ENCODE measurements at places on chromosomes 4 and X.

- DNase-seq: peak; percentile 48
Observed at GRCh38 chr4:114364857-114365256, 233.8 kb upstream of the UGT8 start.

- no peak for DNase-seq
Observed at GRCh38 chrX:154525606-154526490, 9.8 kb upstream of the FAM3A start.

- DNase-seq: no peak
Observed at GRCh38 chrX:77422891-77423648, 24.1 kb upstream of the FGF16 start.

DNA sequence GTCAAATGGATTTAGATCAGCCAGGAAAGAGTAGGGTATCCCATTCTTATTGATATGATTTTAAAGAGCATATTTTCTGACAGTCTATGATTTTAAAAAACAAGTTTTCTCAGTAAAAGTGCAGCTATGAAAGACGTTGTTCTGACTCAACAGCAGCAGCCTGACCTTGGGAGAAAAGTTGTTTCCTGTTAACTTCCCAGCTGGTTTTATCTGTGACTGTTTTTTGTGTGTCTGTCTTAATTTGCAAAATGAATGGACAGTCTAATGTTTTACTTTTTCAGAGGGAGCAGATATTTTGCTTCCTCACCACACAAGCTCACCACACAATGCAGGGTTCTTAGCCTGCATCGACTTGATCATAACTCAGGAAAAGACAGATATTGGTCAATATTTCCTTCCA is 764 bp upstream of the MTHFD2L start:
- peak; percentile 14 for DNase-seq

GRCh38 chr4:73723023-73723422 is 17.3 kb upstream of the CXCL8 start:
- no peak for DNase-seq

- no peak for DNase-seq
Observed at GRCh38 chrX:70922774-70923473, 8.0 kb downstream of the SLC7A3 start.

- no peak for DNase-seq
Observed at GRCh38 chrX:149521438-149521837, 16.3 kb upstream of the IDS start.

DNA sequence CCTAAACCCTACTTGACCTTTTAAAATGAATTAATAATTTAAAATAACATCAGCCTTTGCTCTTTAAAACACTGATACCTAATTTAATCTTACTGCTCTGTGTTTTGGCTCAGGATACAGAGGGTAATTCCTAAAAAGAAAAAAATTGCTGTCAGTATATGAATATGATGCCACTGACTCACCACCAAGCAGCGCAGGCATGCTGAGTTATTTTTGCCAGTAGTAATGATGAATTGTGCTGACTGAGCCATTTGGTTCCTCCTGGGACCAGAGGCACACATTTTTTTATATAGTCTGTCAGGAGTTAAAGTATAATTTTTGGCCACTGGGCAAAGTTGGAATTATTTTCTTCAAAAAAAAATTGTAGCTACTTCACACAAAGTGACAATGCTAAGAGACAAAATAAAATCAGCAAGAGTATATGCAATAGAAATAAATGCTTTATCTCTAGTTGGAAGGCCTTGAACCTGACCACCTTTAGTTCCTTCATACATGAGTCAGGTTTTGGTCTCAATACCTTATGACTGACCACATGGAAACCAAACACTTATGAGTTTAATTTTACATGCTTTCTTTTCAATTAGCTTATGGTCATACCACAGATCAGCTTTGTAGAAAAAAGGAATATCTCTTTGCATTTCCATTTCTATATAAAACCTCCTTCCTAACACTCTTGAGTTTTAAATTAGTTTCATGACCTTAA is 115.1 kb downstream of the PPP3CA start:
- peak; percentile 6 for DNase-seq

DNA sequence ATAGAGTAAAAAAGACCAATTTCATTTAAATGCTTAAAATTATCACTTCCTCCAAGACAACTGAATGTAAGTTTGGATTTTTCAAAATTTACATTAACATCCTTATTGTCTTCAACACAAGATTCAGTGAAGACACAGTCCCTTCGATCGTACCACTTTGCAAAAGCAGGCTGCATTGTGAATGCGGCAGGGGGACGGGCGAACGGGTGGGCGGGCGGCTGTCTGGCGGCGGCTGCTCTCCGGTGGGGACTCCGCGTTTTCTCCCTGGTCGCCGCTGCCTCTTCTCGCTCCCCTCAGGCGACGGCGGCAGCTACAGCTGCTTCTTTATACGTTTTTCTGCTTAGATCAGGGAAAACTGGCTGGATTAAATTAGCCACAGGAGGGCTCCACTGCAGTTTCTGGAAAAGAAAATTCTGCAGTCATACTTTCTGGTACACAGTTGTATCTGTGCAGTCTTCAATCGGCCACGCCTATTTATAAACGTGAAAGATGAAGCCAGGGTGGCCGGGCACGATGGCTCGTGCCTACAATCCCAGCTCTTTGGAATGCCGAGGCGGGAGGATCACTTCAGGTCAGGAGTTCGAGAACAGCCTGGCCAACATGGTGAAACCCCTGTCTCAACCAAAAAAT is 33.9 kb upstream of the HPF1 start:
- peak; percentile 46 for DNase-seq

- no peak for DNase-seq
Observed at GRCh38 chr4:88110826-88111225, 47.6 kb downstream of the ABCG2 start.

- no peak for DNase-seq
Observed at GRCh38 chrX:78075787-78076389, 28.2 kb upstream of the PGK1 start.

DNA sequence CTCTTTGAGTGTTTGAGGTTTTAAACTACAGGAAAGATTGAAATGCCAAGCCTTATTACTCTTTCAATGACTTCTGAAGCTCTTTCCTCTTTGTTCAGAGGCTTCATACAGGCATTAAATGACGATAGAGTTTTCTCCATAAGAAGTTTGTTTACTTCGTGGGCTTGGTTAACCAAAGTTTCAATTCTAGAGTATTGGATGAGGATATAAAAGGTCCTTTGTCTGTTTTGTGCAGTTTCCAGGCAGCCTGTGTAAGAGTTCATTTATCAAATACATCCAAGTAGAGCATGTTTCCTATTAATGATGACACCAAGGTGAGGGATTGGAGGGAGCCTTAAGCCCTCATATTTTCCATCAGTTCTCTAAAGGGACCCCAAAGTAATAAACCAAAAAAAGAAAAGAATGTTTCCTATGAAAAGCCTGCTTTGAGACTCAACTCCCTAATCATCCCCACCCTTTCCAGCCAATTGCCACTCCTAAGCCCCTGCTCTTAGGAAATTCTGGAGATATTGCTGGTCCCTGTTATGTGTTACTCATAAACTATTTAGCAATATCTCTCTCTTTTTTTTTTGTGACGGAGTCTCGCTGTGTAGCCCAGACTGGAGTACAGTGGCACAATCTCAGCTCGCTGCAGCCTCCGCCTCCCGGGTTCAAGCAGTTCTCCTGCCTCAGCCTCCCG is 106.2 kb upstream of the IL13RA1 start:
- no peak for DNase-seq

DNA sequence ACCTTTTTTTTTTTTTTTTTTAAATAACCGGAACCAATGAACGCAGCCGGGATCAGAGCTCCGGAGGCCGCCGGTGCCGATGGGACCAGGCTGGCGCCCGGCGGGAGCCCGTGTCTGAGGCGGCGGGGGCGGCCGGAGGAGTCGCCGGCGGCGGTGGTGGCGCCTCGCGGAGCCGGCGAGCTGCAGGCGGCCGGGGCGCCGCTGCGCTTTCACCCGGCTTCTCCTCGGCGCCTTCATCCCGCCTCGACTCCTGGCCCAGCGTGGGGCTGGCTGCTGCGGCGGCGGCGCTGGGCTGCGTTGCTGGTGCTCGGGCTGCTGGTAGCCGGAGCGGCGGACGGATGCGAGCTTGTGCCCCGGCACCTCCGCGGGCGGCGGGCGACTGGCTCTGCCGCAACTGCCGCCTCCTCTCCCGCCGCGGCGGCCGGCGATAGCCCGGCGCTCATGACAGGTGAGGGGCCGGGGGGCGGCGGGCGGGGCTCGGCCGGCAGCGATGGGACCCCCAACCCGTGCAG is 337 bp downstream of the STIM2 start:
- DNase-seq: peak; percentile 36

DNA sequence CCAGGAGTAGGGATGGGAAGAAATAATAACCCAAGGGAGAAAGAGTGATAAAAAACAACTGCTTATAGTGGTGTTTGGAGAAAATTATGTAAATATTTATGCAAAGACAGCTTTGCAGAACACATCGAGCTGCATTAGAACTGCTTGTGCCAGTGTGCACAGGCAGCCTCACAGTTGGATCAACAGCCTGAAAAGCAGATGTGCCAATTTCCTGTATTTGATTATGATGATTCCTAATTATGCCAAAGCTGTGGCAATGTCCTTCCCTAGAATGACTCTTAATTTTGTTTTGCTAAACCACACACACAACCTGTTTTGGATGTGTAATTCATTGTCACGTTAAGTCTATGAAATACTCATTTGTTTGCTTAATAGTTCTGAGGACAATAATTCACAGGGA is 30.6 kb upstream of the ANTXR2 start:
- DNase-seq: no peak

DNA sequence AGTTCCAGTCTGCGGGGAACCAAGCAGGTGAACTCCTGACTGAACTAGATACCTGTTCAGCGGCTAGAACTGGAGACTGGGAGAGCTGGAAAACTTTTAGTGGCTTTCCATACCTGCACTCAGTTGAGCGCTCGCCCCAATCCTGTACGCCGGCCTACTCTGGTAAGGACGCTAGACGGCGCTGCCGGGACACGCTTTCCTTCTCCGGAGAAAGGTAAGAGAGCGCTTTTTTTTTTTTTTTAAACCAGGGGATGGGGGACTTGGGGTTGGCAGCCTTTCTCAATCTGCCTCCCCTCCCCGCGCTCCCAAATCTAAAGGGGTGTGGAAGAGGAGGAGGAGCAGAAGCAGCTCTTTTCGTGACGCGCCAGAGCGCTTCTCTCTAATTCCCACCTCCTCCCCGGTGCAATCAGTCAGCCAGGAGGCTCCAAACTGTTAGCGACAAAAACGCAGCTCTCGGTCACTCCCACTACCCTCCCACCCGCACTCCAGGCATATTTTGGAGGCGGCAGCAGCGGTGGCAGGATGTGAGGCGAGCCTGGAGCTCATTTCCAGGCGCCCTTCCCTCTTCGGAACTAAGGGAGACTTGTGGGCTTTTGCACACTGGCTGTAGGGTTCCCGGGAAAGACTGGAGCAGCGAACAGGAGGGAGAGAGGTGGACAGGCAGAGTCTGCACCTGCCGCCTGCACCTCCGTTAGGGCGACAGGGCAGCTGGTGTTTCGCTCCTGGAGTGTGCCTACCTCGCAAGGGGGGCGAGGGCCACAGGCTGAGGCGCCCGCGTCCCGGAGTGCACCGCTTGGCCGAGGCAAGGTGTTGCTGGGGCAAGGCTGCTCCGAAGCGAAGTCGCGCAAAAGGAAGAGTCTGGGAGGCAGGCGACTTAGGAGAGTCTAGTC is at the start of gene IL1RAPL2:
IL1RAPL2 (plus strand) TSS at position 409 of the 890 bp plus-strand sequence.
- no peak for DNase-seq

- no peak for DNase-seq
Observed at GRCh38 chr4:113776679-113777078, 15.1 kb upstream of the CAMK2D start.

DNA sequence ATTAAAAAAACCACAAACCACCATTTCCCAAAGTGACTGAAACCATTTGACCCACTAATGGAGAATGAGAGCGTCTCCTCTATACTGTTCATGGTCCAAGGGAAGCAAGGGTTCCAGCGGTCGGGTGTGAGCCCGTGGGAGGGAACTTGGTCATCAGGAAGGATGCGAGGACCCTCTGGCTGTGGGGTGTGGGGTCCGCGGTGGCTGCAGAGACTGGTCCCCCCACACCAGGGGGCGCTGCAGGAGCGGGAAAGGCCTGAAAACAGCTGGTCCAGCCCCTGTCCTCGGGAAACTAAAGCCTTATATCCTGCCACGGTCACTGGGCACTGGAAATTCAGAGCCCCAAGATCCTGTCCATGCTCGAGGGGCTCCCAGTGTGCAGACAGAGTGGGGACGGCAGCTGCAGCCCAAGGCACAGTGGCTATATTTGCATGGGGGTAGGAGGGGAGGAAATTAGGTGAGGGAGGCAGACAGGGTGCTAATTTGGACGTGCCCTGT is 4.3 kb downstream of the BLOC1S4 start:
- DNase-seq: peak; percentile 95

GRCh38 chr4:28558895-28559294 is 1698.3 kb downstream of the STIM2 start:
- no peak for DNase-seq

- no peak for DNase-seq
Observed at GRCh38 chr4:5592272-5592671, 116.1 kb downstream of the EVC2 start.

- DNase-seq: no peak
Observed at GRCh38 chrX:110759785-110760184, 35.8 kb downstream of the CHRDL1 start.

DNA sequence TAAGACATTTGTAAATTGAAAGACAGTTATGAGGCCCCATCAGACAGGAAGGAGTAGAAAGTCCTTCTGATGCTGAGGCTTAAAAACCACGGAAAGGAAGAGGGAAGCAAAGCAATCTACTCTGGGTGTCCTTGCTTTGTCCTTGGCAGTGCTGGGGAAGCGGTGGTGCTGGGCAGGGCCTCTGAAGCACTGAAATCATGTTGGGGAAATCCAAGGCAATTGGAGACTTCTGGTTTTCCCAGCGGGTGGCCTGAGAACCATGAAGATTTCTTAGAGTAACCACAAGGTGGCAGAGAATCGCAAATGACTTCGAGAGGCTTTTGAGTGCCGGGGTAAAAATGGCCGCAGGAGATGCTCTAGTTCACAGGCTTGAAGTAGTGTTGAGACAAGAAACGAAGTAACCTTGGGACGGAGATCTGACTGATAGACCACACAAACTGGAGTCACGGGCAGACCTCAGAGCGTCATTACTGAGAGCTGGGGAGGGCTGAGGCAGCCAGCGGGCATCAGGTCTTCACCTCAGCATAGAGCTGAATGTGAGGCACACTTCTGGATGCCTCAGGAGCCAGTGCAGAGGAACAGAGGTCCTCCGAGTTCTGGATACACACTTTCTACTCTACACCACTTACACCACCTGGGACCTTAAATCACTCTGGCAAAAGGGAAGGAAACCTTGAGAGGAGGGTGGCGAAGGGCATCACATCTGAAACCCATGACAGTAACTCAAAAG is 130.7 kb upstream of the GPRIN3 start:
- DNase-seq: peak; percentile 31

GRCh38 chr4:9970399-9971011 is 50.8 kb downstream of the SLC2A9 start:
- no peak for DNase-seq

- no peak for DNase-seq
Observed at GRCh38 chrX:40895246-40895645, 159.9 kb upstream of the MED14 start.
